Mesenteric fat pad (tissue), 1 donor: ENCODE measurements at places on chromosomes 6 and 20. TPM values are rescaled to one million over a fixed set of nuclear protein-coding genes. Genes with fewer than 3 reads are reported as not detected.

Gene KIFC1
- 0.19 TPM for total RNA-seq

Gene ECI2
- 54.1 TPM for total RNA-seq

Gene GMNN
- 7.6 TPM for total RNA-seq

Gene TMEM200A
- 4.3 TPM for total RNA-seq

Gene JPH2
- 5.6 TPM for total RNA-seq

Gene KHDC3L
- total RNA-seq, result not detected

Gene L3MBTL3
- total RNA-seq, result 9.9 TPM

Gene CRYBG1
- total RNA-seq, result 27.4 TPM

Gene SPATS1
- total RNA-seq, result not detected

Gene COL21A1
- 1.3 TPM for total RNA-seq

Gene LPIN3
- total RNA-seq, result 49.8 TPM

Gene SYCP2
- 2.2 TPM for total RNA-seq

Gene KIAA0408
- 2.7 TPM for total RNA-seq

Gene SF3B5
- 106 TPM for total RNA-seq

Gene NECAB3
- 22.5 TPM for total RNA-seq

Gene NCOA6
- total RNA-seq, result 24.4 TPM

Gene TFAP2A
- total RNA-seq, result 1.9 TPM

Gene NOX3
- not detected for total RNA-seq

Gene RTEL1
- 31.7 TPM for total RNA-seq

Gene CTCFL
- 0.16 TPM for total RNA-seq

Gene ULBP2
- 0.96 TPM for total RNA-seq

Gene DLK2
- not detected for total RNA-seq

Gene FAM184A
- 4.8 TPM for total RNA-seq

Gene TRIM40
- not detected for total RNA-seq

Gene DUSP15
- total RNA-seq, result 0.77 TPM

Gene ADGRG6
- 8.0 TPM for total RNA-seq

Gene MEI4
- total RNA-seq, result not detected

Gene OR2H1
- total RNA-seq, result not detected

Gene UFL1
- total RNA-seq, result 23.0 TPM

Gene BNIP5
- total RNA-seq, result not detected

Gene VWA7
- 0.77 TPM for total RNA-seq

Gene TREM1
- total RNA-seq, result 20.6 TPM

Gene SOBP
- 11.0 TPM for total RNA-seq

Gene ARMH2
- not detected for total RNA-seq

Gene ESR1
- total RNA-seq, result 6.3 TPM

Gene LAMA4
- total RNA-seq, result 418 TPM

Gene ABHD16B
- not detected for total RNA-seq

Gene ZBTB46
- total RNA-seq, result 34.7 TPM

Gene CLDN20
- not detected for total RNA-seq

Gene SLC22A23
- 23.8 TPM for total RNA-seq

Gene SRSF12
- 1.5 TPM for total RNA-seq

Gene C6orf15
- total RNA-seq, result not detected

Gene DEFB132
- 1.5 TPM for total RNA-seq

Gene SDHAF4
- total RNA-seq, result 10.5 TPM

Gene FGD2
- total RNA-seq, result 32.6 TPM

Gene TEAD3
- 25.3 TPM for total RNA-seq

Gene HLA-DRA
- 174 TPM for total RNA-seq

Gene LSM14B
- total RNA-seq, result 23.7 TPM

Gene C4B
- total RNA-seq, result 32.7 TPM

Gene LY6G5C
- total RNA-seq, result 1.9 TPM
